ENCODE measurements at places on chromosomes 3 and 15. TPM values are rescaled to one million over a fixed set of nuclear protein-coding genes. Genes with fewer than 3 reads are reported as not detected.
A peak's percentile ranks its signal among the peaks of the same experiment; 100 is the strongest.

- peak; percentile 79 for DNase-seq
Measured at GRCh38 chr3:27312044-27312668, 57.0 kb downstream of the NEK10 start.

CHSY1 gene
- total RNA-seq, result 50.8 TPM

GRCh38 chr3:139297588-139298311 is 46.1 kb upstream of the MRPS22 start:
- DNase-seq, result no peak

- peak; percentile 36 for DNase-seq
Measured at GRCh38 chr3:122681284-122681973, 790 bp downstream of the PARP14 start.

- DNase-seq, result no peak
Measured at GRCh38 chr3:36895496-36896409, 49.1 kb downstream of the TRANK1 start.

GRCh38 chr3:152477422-152477821 is 208.7 kb downstream of the MBNL1 start:
- DNase-seq, result no peak

GRCh38 chr3:10940106-10940505 is 52.4 kb upstream of the SLC6A1 start:
- no peak for DNase-seq

ULK3 gene
- total RNA-seq, result 36.0 TPM

DNA sequence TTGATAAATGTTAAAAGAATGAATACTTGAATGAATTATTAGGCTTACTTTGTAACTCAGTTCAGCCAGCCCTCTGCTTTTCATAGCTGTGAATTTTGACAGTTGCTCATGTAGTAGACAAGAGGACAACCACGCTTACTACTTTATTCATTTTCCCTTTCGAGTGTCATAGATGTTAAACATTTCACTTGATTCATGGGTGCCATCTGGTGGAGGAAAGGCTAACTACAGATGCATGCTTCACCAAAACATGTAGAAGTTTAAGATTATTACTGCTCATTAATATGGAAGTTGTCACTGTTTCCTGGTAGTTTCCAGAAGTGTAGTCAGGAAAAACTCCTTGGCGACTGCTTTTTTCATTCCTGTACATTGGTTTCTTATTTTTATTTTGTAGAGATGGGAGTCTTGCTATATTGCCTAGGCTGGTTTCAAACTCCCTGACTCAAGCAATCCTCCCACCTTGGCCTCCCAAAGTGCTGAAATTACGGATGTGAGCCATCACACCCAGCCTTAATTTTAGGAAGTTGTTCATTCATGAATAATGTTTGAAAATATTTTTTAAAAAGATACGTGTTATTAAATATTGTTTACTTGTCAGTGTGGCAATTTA is 163.2 kb downstream of the B3GALNT1 start:
- DNase-seq, result peak; percentile 85

GRCh38 chr3:96619475-96619874 is 194.9 kb upstream of the EPHA6 start:
- DNase-seq, result no peak

DNA sequence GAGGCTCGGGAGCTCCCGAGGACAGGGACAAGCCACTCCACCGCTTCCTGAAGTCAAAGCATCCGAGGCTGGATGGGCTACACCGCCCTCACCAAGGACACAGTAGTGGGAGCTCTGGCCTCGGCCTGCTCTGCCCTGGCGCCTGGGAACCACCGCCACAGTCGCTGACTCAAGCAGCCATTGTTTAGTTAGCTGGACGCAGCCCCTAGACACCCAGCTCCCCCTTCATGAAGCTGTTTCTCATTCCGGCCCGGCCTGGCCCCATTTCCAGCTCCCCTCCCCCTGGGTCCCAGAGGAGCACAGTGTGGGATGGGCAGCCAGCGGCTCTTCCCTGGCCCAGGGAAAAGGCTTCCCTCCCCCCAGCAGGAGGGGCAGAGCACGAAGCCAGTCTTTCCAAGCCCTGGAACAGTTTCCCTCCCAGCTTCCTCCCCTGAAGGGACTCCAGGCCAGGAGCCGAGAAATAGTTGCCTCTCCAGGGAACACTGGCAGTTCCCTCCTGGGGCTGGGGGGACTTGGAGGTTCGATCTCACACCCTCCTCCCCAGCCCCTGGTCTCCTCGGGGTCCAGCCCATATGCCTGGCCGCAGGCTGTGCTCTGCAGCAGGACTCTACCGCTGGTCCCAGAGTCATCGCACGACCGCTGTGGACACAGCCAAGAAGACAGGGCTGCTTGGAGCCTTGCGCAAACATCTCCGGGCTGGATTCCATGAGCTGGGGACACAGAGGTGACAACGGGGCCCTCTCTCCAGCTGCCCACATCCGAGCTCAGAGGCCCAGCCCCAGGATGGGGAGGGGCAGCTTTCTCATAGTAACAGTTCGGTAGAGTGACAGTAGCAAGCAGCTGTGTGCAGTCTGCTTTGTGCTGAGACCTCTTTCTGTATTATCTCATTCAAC is 10.0 kb downstream of the PLXND1 start:
- DNase-seq, result peak; percentile 98

- DNase-seq, result peak; percentile 77
Measured at GRCh38 chr3:65729555-65729954, 309.2 kb downstream of the MAGI1 start.

UMPS gene
- total RNA-seq, result 41.9 TPM

NR1I2 gene
- total RNA-seq, result not detected

TMCO5A gene
- total RNA-seq, result not detected

CADM2 gene
- total RNA-seq, result not detected

DNA sequence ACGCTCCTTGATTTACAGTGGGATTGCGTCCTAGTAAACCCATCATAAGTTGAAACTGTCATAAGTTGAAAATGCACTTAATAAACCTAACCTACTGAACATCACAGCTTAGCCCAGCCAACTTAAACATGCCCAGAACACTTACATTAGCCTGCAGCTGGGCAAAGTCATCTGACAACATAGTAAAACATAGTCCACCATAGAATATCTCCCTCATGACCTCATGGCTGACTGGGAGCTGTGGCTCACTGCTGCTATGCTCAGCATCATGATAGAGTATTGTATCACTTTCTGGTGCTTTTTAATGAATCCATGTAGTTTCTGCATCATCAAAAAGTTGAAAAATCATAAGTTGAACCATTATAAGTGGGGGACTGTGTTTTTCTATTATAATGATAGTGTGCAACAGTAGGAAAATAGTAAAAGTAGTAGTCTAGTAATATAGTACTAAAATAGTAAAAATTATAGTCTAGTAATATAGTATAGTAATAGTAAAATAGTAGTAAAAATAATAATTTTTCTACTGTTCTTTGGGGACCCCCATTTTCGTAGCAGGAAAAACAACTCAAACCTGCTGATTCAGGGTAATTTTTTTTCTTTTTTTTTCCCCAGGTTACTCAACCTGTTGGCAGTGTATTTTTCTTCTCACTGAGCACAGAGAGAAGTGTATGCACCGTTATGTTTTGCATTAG is 233.5 kb downstream of the MYRIP start:
- peak; percentile 49 for DNase-seq

DNA sequence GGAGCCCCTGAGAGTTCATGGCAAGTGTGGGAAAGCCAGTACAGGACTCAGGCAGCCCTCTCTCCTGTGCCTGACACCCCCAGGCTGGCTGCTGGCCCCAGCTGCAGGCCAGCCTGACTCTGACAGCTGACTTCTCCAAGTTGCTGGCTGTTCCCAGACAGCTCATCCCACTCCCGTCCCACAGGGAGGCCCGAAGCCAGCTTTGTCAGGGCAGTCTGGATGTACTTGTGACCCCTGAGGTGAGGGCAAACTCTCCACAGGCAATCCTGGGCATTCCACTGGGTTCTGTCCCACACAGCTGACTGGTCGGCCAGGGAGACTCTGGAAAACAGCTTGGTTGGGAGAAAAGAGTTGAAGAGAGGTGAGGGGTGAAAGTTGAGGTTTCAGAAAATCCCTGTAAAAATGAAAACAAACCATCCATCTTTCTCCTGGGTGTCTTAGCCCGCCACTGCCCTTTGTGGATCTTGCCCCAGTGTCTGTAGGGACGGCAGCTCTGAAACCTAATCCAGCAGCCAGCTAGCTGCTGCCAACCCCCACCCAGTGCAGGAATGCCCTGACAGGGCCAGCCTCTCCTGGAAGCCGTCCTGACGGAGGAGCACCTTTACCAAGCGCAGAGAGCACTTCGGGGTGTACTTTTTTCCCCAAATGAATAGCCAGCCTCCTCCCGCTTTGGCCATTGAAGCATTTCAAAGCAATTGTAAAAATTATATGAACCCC is 87.9 kb downstream of the DNAJB8 start:
- no peak for DNase-seq

- no peak for DNase-seq
Measured at GRCh38 chr15:78012643-78013077, 64.9 kb downstream of the TBC1D2B start.

GRCh38 chr15:43702174-43702573 is 8.5 kb downstream of the CKMT1A start:
- DNase-seq, result no peak

SLCO2A1 gene
- 1.4 TPM for total RNA-seq

GRCh38 chr15:91857772-91858171 is 4.3 kb downstream of the SLCO3A1 start:
- DNase-seq, result no peak

DNA sequence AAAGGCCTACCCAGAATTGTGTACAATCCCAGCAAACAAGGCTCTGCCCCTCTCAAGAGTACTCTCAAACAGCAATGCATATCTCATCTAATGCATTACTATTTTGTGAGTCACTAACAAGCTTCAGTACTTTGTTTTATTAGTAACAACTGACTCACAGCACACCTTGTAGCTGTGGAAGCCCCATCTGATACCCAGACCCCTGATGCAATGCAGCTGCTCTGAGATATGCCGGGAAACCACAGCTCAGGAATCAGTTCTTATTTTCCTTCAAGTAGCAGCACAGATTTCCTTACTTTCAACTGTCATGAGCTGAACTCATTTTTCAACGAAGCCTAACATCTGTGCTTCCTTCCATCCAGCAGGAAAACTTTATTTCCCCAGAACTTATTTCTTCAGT is 37.8 kb downstream of the CCNL1 start:
- DNase-seq, result peak; percentile 43

GRCh38 chr3:178405531-178405930 is 130.7 kb upstream of the KCNMB2 start:
- DNase-seq, result no peak

GOLGA8S gene
- 0.55 TPM for total RNA-seq

- peak; percentile 58 for DNase-seq
Measured at GRCh38 chr3:140863580-140864009, 78.0 kb upstream of the SLC25A36 start.

ST8SIA2 gene
- total RNA-seq, result 0.35 TPM

GRCh38 chr3:23329471-23330105 is 126.5 kb downstream of the UBE2E2 start:
- DNase-seq, result no peak

C3orf70 gene
- total RNA-seq, result 0.18 TPM

ATP13A4 gene
- total RNA-seq, result not detected

DNA sequence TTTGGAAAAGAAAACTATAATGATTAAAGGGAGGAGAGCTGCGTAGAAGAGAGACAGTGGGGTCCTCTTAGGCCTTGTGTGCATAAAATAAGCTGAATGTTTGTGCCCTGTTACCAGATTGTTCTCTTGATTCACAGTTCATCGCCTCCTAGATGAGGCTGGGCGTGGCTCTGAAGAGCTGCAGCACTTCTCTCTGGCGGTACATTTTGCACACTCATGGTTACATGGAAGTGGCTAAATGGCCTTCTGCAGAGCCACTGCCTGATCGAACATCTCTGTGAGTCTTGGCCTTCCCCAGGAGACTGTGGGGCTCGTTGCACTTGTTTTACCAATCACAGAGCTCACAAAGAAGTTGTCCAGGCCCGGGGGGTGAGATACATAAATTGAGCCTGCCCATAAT is 208.8 kb downstream of the GABRG3 start:
- no peak for DNase-seq

DNA sequence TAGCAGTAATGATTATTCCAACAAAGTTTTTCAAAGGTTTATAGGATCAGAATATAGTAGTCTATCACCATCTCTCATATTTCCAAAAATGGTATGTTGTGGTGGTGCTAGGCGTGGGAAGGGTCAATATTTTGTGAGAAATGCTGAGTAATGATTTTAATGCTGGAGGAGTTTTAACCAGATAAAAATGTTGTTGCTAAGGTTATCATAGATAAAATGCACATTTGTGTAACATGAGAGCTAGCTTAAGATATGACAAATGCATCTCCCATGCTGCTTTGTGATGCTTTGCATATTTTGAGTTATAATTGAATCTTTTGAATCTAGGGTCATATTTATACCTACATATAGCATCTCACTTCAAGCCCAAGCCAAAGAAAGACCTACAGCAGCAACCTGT is 103.9 kb upstream of the ROBO1 start:
- peak; percentile 51 for DNase-seq

GRCh38 chr3:46221391-46221790 is 13.3 kb upstream of the CCR1 start:
- no peak for DNase-seq

GRCh38 chr15:41936649-41937567 is 35.4 kb downstream of the EHD4 start:
- peak; percentile 97 for DNase-seq

GRCh38 chr3:12307136-12307535 is 18.3 kb downstream of the PPARG start:
- DNase-seq, result no peak

DNA sequence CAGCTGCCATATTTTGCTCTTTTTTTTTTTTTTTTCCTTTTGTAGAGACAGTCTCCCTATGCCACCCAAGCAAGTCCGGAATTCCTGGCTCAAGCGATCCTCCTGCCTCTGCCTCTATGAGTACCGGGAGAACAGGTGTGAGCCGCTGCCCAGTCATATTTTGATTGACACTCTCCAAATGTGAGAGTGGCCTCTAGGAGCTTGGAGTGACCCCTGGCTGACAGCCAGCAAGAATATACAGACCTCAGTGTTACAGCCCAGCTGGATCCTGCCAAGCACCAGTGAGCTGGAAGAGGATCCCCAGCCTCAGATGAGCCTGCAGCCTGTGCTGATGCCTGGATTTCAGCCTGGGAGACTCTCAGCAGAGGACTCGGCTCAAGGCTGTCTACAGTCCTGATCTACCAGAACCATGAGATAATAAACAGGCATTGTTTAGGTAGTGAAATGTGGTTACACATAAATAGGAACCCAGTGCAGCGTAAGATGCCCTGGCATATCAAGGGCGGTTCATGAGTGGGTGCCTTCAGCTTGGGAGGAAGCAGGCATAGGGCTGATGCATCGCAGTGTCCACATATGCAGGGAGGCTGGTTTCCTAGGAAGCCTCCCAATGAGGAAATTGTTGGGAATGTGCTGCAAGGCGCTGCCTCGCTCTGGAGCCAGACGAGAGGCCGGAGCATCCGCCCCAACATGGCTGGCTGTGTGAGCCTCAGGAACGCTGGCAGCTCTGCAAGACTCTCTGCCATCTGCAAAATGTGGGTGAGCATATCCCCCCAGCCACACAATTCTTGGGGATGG is 38.9 kb upstream of the ATP10A start:
- DNase-seq, result no peak

DNA sequence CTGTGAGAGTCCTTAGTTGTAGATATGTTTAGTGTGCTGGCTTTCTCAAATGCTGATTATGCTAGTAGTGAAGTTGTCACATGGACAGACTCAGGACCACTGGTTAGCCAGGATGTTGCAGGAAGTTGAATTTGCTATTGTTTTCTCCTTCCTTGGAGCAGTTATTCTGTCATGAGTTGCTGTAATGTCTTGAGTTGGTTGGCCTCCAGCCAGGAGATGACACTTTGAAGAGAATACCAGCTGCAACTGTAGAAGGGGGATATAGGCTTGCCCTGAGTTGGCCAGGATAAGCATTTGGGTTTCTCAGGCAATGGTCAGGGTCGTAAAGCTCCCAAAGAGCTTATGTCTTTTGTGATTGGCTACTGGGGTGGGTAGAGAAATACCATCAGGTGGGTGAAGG is 206.7 kb downstream of the ZNF621 start:
- no peak for DNase-seq

- DNase-seq, result no peak
Measured at GRCh38 chr3:123832692-123833397, 51.3 kb downstream of the MYLK start.

Data from endothelial cell of umbilical vein (primary cell).